ENCODE measurements at places on chromosomes 4 and X.

DNA sequence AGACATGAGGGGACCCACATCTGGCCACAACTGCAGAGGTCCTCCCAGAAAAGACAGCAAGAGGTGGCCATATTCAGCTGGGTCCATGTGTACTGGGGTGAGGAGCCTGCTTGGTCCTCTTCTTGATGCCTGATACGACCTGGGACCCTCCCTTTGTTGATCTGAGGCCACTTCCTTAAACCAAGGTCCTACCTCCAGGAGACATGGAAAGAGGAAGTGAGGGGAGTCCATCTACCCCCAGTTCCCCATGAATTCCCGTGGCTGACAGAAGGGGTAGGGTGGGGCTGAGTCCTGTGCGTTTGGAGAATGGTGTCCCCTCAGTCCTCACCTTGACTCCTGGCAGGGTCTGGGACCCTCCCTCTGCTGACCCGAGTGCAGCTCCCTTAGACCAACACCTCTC, 2.1 kb downstream of the MAGEA10 start:
- DNase-seq = no peak

DNA sequence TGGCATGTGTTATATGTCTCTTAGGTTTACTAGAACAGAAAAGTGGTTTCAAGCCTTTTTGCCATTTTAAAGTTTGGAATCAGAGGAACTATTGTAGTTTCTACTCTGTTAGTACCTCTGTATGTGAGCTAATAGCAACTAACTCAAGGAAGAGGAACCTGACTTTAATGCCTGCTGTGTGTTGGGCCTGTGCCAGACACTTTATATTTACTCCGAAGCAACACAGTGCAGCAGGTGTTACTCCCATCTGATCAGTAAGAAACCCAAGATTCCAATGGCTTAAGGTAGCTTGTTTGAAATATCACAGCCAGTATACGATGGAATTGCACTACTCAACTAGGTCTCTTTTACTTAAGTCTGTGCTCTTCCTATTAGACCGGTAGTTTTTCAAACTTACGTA, 79.2 kb downstream of the USP9X start:
- DNase-seq = no peak

DNA sequence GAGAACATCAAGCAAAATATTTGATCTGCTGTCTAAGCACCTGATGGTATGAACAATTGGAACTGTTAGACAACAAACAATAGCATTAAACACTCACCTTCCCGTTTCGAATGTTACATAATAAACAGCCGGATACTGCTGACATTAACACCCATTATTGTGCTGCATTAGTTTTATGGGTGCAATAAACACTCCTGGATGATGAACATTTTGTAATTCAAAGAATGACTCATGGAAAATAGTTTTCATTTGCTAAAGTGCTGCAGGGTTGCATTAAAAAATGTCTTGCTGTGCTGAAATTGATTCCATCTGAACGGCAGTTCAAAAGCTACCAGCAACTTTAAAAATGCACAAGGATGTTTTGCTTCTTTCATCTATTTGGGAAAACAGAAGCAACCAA, 100.8 kb upstream of the SORBS2 start:
- no peak for DNase-seq

GRCh38 chrX:56233682-56234081, 1.5 kb downstream of the KLF8 start:
- DNase-seq = peak; percentile 0

GRCh38 chr4:170887396-170887795, 797.6 kb upstream of the AADAT start:
- DNase-seq = no peak

- peak; percentile 73 for DNase-seq
These were observed 28.8 kb downstream of the ATP8A1 start for GRCh38 chr4:42627885-42628646.

GRCh38 chr4:132992686-132993085, 156.4 kb upstream of the PCDH10 start:
- DNase-seq = no peak

- DNase-seq = no peak
These were observed 48.4 kb downstream of the SMIM20 start for GRCh38 chr4:25962393-25962792.

- DNase-seq = no peak
These were observed 222.5 kb downstream of the RAB28 start for GRCh38 chr4:13261486-13262257.

- DNase-seq = no peak
These were observed 464.7 kb upstream of the TRAM1L1 start for GRCh38 chr4:117550085-117550484.

GRCh38 chr4:79827283-79827682, 245.7 kb downstream of the ANTXR2 start:
- DNase-seq = no peak

GRCh38 chrX:125742811-125743210, 423.1 kb downstream of the TEX13C start:
- no peak for DNase-seq

- DNase-seq = no peak
These were observed 8.6 kb upstream of the KIAA0232 start for GRCh38 chr4:6773616-6774540.

DNA sequence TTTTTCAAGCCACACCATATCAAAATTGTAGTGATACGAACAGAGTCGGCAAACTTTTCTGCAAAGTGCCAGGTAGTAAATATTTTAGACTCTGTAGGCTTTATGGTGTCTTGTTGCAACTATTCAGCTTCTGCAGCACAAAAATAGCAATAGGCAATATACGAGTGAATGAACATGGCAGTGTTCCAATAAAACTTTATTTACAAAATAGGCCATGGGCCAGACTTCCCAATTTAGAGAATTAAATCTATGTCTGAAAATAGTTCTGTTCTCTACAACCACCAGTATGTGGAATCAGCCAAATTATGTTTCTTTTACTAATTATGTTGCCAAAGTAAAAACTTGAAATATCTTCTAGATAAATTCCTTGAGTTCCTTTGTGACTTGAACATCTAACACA, 56.5 kb downstream of the NCAPG start:
- DNase-seq = no peak

DNA sequence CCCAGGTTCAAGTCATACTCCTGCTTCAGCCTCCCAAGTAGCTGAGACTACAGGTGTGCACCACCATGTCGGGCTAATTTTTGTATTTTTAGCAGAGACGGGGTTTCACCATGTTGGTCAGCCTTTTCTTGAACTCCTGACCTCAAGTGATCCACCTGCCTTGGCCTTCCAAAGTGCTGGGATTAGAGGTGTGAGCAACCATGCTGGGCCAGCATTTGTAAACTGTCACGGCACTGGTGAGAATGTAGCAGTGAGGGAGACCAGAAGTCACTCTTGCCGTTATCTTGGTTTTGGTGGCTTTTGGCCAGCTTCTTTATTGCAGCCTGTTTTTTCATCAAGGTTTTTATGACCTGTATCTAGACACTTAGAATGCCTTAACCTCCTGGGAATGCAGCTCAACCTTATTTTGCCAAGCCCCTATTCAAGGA, 22.4 kb downstream of the PCDH18 start:
- no peak for DNase-seq

- DNase-seq = no peak
These were observed 10.2 kb downstream of the TLR3 start for GRCh38 chr4:186078981-186079638.

DNA sequence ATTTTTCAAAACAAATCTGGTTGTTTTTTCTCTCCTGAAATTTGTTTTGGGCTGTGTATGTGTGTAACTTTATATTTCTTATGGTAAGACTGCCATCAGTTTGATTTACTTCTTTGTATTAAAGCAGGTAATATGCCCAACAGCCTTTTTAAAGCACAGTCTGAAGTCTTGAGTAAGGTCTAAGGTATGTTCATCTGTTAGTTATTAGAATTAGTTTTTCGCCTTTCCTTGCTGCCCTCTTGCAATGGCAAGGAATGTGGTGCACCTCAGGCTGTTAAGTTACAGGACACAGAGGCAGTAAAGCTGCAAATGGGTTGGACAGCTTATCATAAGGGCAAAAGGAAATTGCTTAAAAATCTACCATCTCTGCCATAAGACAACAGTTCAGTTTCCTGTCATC, 71.8 kb downstream of the METTL14 start:
- no peak for DNase-seq

DNA sequence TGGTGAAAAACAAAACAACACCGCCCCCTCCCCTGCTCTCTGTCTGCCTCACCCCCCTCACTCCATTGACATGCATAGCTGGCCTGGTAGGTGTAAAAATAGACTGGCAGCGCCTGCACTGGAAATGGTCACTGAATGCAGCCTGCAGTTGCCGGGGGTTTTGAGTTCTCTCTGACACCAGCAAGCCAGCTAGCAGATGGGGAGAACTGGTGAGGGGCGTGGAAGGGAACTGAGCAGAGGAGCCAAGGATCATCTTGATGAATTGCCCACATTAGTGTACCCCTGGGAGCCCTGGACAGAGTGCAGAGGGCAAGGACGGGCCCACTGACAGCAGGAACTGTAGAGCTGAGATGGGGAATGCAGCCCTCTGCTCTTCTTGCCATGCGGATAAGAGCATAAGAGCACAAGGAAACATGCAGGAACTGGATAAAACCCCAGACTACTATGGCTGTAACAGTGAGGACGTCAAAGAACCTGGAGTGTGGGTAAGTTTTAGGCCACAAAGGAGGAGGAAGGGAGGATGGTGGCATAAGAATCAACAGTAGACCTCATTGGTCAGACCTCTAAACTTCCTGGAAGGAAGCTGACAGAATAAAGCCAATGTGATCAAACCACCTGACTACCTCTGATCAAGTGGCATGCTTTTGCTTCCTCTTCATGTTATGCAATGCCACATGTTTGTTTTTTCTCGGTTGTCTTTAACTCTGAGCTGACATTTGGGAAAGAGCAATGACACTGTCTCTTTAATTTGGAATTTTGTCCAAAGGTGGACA, 96.3 kb downstream of the ANK2 start:
- no peak for DNase-seq

- DNase-seq = no peak
These were observed 11.6 kb upstream of the H2AZ1 start for GRCh38 chr4:99961711-99962110.

- no peak for DNase-seq
These were observed 71.5 kb downstream of the ANAPC4 start for GRCh38 chr4:25448379-25449109.

- no peak for DNase-seq
These were observed 127.8 kb upstream of the ANXA3 start for GRCh38 chr4:78423790-78424189.

- DNase-seq = no peak
These were observed 38.4 kb downstream of the UGT2A2 start for GRCh38 chr4:69601065-69601464.

- no peak for DNase-seq
These were observed 177.8 kb upstream of the HAND2 start for GRCh38 chr4:173707658-173708419.

DNA sequence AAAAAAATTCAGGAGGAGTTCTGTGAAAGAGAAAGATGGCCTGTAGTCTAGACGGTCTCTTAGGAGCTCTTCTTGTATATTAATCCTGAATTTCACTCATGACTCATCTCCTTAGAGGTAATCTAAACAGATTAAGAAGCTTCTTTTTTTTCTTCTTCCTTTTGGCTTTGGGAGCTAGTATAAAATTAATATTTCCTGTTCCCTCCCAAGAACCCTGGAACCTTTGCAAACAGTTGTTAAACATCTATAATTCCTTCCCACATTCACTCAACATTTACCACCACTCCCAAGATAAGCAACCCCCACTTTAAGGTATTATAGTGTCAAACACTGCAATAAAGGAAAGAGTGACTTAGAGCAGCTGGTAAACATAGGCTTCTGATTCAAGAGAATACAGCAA, 146.4 kb upstream of the EDNRA start:
- DNase-seq = no peak

GRCh38 chrX:119235872-119236622, at the start of gene PGRMC1:
Gene PGRMC1 (plus strand): TSS chrX:119236285. CDS start chrX:119236364, 79 bp downstream.
- DNase-seq = peak; percentile 77

GRCh38 chr4:73947239-73947985, 34.4 kb downstream of the PF4 start:
- DNase-seq = no peak

DNA sequence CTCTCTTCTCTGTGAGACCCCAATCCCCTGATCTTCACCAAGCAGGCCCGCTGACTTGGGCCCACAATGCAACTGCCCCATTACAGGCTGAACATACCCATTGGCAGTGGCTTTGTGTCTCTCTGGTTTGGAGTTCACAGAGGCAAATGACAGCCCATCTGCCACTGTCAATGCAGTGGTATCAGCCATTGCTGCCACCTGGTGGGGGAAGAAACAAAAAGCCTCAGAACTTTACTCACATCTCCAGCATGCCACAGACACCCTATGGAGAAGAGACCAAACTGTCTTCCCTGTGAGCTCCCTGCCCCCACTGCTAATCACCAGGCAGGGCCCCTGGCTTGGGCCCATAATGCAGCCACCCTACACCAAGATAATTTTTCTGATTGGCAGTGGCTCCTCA, 729.3 kb upstream of the ACTRT1 start:
- peak; percentile 2 for DNase-seq

DNA sequence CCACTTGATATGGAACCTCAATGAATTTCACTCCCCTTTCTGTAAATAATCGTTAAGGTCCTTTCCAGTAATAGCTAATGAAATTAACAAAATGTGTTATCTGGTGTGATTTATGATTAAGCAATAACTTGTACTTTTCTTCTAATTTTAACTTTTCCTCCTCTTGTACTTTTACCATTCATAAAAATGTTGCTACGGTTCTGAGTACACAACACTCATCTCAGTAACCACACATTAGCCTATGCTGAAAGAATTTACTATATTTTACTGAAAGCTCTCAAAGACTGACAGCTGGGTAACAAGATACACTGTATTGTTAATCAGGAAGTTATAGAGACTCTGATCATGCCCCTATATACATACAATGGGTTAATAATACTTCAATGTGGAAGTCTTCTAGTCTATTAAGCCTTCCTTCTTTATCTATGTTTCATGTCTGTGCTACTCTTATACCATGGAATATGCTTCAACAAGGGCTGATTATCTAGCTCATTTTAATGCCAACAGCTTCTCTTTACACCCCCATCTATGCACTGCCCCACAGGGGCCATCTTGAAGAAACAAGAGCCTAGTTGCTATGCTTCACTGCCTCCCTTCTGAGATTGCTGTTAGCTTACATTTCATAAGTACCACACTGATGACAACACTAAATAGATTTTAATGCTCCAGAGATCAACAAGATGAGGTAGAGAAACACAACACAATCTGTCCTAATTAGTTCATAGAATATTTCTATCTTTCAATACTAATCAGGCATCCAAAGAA, 39.1 kb downstream of the LAMP2 start:
- DNase-seq = no peak

DNA sequence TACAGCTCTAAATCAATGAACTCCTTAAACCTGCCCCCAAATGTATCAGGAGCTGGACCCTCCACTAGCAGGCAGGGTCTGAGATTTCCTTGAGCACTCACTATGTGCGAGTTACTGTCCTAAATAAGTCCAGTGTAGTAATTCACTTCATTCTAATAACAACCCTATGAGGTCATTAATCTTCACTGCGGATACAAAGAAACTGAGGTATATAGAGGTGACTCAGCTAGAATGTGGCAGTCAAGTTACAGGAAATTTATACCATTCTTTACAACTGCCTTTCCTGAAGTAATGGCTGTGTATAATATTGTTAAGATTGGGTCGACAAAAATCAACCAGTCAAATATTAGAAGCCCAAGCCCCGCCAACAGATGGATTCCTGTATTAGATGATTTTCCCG, 473.9 kb upstream of the FTHL17 start:
- no peak for DNase-seq

- DNase-seq = no peak
These were observed 1114.6 kb upstream of the AGA start for GRCh38 chr4:178556796-178557195.

Data from CD4-positive, alpha-beta T cell treated with Interleukin-4 for 4 hours (primary cell).